ENCODE measurements at places on chromosomes 5 and 9. TPM values are rescaled to one million over a fixed set of nuclear protein-coding genes. Genes with fewer than 3 reads are reported as not detected.

SLIT3 gene
- 96.7 TPM for polyA plus RNA-seq

ZBED3 gene
- 29.8 TPM for polyA plus RNA-seq

DNA sequence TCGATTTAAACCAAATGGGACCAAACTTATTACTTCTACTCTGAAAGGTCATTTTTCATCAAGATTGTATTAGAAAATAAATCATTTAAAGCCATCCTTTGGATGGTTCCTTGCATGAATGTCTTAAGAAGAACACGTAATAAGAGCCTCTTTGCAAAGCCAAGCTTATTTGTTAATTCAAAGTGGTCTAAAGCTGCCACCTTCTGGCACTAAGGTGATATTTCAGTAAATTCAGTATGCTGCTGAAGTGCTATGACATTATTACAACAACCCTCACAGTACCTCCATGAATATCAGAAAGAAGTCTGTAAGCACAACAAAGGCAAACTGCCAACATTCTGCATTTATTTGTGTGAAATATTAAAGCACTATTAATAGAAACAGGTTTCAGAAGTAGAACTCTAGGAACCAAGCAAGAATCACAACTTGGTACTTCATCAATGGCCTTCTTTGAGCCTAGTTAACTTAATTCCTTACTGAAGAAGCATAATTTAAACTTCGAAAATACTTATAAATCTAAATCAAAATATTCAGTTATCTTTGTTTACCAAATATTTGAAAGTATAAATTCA, 53.1 kb upstream of the TYRP1 start:
- DNase-seq, result peak; percentile 72

DNA sequence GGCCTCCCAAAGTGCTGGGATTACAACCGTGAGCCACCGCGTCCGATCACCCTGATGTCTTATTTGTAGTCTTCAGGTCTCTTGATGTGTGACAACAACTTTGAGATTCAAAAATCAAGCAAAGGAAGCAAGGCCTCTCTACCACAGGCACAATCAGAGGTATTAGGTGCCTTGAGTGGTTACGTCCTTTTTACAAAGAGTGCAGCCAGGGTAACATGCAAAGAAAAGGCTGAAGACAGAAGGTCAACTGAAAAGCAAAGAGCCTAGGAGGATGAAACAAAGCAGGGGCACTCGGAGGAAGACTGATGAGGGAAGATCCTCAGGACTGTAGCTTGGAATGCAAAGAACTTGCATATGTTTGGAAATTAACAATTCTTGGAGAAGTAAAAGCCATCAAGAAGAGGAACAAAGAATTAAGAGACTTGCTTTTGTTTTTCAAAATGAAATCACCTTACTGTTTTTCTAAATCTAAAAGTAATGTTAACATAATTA, 362.1 kb downstream of the EBF1 start:
- no peak for DNase-seq

- peak; percentile 60 for DNase-seq
Observed at GRCh38 chr5:152514827-152515397, 109.8 kb upstream of the NMUR2 start.

DNA sequence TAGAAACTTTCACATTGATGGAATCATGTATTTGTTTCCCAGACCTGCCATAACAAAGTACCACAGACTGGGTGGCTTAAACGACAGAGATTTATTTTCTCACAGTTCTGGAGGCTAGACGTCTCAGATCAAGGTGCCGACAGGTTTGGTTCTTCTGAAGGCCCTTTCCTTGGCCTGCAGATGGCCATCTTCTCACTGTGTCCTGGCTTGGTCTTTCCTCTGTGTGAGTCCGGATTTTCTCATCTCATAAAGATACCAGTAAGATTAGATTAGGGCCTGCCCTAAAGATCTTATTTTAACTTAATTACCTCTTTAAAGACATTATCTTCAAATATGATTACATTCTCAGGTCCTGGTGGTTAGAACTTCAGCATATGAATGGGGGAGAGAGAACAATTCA, 5.8 kb downstream of the USP20 start:
- no peak for DNase-seq

FBXW2 gene
- 34.6 TPM for polyA plus RNA-seq

GRCh38 chr5:143213231-143213850, 190.1 kb downstream of the NR3C1 start:
- peak; percentile 28 for DNase-seq

DNA sequence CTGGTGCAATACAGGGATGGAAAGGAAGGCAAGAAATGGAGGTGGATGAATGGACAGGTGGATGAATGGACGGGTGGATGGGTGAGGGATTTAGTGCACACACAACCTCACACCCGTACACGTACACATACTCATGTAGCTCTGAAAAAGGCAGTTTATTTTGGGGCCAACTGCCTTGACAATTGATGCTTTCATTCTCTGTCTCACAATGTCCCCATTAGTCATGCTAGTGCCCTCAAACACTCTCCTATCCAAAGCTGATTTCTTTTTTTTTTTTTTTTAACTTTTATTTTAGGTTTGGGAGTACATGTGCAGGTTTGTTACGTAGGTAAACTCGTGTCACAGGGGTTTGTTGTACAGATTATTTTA, 495.0 kb downstream of the DMAC1 start:
- no peak for DNase-seq

GDA gene
- polyA plus RNA-seq, result 9.3 TPM

All from hepatocyte (in vitro differentiated cells).